ENCODE measurements at places on chromosomes 12 and 14.

- DNase-seq: no peak
Observed at GRCh38 chr12:118219772-118220171, 83.8 kb downstream of the PEBP1 start.

- no peak for DNase-seq
Observed at GRCh38 chr12:68367903-68368302, 35.7 kb upstream of the MDM1 start.

DNA sequence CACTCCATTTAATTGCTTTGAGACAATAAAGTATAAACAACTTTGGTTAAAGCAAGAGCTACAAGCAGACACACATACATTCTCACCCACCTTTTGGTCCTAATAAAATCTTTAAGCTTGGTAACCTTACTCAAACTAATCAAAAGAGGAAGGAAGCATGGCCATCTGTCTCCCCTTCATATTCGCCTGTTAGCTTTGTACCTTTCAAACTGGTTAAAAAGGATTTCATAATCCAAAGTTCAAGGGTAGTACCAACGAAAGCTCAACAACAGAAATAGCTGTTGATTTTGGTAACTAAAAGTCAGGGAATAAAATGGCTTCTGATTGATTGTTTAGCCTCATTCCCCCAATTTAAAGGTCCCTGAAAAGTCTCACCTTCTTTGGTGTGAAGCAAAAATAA lies 456.9 kb downstream of the BCAT1 start:
- DNase-seq: no peak

- no peak for DNase-seq
Observed at GRCh38 chr14:73700325-73700724, 13.9 kb downstream of the PNMA1 start.

DNA sequence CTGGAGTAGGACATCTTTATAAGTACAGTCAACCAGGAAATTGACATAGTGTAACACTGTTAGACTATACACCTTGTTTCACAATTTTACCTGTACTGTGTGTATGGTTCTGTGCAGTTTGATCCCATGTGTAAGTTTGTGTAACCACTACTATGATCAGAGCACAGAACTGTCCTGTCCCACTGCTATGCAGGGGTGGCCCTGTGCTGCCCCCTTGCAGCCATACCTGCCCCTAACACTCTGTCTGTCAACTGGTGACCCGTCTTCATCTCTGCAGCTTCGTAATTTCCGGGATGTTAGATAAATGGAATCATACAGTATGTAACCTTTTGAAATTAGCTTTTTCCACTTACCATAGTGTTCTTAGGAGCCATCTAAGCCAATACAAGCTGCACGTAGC lies 58.7 kb upstream of the RD3L start:
- no peak for DNase-seq

DNA sequence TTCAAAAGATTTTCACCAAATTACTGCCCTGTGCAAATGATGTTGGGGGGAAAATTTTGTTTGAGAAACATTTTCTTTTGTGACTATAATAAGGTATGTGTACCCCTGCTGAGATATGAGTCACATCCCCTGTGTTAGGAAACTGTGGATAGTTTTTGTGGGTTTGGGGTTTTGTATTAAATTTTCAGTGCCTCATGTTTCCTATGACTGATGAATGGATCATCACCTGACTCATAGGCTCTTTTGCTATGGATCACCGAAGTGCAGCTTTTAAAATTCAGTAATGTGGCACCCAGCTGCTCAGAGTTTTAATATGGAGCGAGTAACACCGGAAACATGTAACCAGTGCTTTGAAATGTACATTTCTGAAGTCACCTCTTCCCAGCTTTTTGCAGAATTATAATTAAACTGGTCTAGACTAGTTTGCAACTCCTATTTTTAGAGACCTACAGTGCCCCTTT lies 167.4 kb upstream of the HMGA2 start:
- DNase-seq: no peak

GRCh38 chr12:106956048-106956578 lies 406 bp downstream of the TMEM263 start:
- DNase-seq: peak; percentile 43

- DNase-seq: no peak
Observed at GRCh38 chr14:99441157-99441870, 39.3 kb downstream of the SETD3 start.

- no peak for DNase-seq
Observed at GRCh38 chr12:118371321-118372282, 1.1 kb downstream of the TAOK3 start.

DNA sequence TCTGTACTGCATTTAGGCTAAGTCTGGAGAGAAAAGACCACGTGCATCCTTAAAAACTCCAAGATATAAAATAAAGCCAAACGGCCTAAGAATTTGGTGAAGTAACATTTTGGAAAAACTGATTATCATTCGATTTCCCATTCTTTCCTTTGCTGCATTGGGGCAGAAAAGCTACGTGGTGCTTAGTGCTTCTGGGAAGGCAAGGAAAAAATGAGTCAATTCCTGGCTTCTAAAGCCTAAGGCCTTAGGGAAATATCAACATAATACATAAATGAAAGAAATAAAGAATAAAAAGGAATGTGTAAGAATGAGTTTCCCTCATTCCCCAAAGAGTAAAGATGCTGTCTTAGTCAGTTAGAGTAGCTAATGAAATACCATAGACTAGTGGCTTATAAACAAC lies 520.5 kb downstream of the GLT1D1 start:
- no peak for DNase-seq

DNA sequence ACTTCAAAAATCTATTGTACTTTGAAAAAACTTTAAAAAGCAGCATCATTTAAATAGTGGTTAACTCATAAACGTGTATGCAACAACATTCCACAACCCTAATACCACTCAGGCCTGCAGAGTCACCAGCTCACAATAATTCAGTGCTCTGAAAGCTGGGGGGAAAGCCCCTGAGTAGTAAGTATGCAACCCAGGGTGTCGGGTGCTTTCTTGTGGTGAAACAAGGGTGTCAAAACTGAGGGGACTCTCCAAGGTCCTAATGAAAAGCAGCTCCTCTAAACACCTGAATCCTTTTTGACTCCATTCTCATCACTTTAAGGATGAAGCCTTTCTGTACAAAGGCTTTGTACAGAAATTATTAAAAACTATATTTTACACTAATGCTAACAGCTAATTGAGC lies 33.7 kb downstream of the FGFR1OP2 start:
- no peak for DNase-seq

- DNase-seq: no peak
Observed at GRCh38 chr14:86708846-86709339, 1178.9 kb downstream of the FLRT2 start.

DNA sequence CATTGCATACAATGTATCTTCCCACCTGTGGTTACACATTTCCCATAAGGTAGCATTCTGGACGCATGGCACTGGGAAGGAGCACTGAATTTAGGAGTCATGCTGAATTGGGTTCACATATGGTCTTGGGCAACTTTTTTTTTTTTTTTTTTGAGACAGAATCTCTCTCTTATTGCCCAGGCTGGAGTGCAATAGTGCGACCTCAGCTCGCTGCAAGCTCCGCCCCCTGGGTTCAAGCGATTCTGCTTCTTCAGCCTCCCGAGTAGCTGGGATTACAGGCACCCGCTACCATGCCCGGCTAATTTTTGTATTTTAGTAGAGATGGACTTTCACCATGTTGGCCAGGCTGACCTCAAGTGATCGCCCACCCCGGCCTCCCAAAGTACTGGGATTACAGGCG lies 13.3 kb downstream of the DIP2B start:
- DNase-seq: no peak

- DNase-seq: no peak
Observed at GRCh38 chr14:103418481-103418818, 33.2 kb downstream of the MARK3 start.

- DNase-seq: no peak
Observed at GRCh38 chr14:99124482-99125105, 147.4 kb downstream of the BCL11B start.

- DNase-seq: no peak
Observed at GRCh38 chr14:101495827-101496775, 65.2 kb upstream of the DIO3 start.

DNA sequence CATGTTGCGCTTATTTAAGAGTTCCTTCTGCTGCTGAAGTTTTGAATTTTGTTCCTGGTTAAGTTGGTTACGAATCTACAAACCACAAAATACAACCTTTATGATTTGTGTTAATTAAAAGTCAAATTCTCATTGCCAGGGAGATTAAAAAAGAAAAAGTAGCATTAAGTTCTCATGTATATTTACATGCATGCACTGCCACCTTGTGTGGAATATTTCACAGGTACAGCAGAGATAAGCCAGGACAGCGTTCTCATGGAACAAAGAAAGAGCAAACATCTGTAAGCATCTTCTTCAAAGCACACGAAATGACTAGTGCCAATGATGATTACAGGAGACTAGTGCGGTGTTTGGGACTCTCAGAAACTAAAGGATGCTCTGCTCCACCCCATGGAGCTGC lies 34.2 kb downstream of the ZFYVE21 start:
- DNase-seq: no peak

GRCh38 chr14:28515571-28515970 lies 251.0 kb upstream of the FOXG1 start:
- DNase-seq: no peak

- peak; percentile 66 for DNase-seq
Observed at GRCh38 chr14:91573894-91574837, 64.1 kb upstream of the PPP4R3A start.

DNA sequence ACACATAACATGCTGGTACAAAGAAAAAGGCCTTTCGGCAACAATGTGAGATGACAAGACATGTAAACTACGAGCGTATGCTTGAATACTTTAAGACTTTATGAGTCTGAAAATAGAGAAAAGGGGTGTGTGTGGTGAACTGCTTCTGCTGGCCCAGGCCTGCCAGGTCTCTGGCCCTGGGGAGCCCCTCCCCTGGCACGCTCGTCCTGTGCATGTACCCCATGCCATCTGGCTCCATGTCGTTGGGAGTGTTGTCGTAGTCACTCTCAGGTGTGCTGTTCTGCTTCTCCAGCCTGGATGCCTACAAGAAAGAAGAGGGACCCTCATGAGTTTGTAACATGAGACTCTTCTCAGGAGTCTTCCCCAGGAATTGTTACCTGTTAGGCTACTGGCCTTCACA lies 38.9 kb downstream of the TCHP start:
- DNase-seq: no peak

GRCh38 chr12:44574586-44574985 lies 301.5 kb downstream of the NELL2 start:
- DNase-seq: no peak

GRCh38 chr12:9066183-9066623 lies 49.5 kb downstream of the A2M start:
- no peak for DNase-seq

GRCh38 chr12:54390668-54391551 lies 6.4 kb upstream of the ZNF385A start:
- no peak for DNase-seq

DNA sequence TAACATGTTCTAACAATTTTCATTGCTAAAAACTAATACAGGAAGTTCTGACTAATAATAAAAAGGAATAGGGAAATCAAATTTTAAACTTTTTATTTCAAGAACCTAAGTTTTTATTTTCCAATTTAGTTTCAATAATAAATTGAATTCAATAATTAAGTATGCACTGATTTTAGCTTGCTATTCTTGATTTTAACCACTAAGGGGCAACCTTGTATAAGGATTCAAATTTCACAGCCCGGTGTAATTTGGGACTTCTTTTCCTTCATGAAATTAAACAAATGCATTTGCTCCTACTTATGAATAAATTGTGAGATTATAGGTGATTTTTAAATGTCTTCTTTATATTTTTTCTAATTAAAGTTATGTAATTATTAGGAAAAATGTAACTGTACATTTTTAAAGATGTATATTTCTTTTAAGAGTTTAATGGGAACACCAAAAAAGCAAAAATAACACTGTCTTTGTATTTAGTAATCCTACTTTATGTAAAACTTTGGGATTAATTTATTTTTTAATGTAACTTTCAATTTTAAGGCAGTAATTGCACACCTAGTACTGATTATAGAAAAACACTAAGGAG lies 241.4 kb upstream of the PDZRN4 start:
- no peak for DNase-seq

GRCh38 chr12:121916719-121917118 lies 1.7 kb upstream of the CFAP251 start:
- DNase-seq: no peak

DNA sequence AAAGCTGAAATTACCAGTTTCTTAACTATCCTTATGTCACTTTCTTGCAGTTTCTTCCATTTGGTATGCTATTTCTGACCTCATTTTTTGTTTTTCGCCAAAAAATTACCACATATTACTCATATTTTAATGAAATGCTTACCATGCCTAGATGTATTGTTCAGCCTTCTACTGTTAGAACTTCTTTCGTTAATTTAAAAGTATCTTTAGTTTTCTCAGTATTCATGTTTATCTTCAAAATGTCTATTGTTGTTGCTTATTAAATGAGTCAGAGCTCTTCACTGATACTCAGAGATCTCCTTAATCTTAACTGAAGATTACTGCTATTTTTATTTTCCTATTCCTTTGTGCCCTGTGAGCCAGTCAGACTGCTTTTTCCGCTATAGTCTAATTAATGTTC lies 20.5 kb downstream of the RAP1B start:
- DNase-seq: no peak

- no peak for DNase-seq
Observed at GRCh38 chr14:103125098-103126070, 2.1 kb downstream of the TNFAIP2 start.

DNA sequence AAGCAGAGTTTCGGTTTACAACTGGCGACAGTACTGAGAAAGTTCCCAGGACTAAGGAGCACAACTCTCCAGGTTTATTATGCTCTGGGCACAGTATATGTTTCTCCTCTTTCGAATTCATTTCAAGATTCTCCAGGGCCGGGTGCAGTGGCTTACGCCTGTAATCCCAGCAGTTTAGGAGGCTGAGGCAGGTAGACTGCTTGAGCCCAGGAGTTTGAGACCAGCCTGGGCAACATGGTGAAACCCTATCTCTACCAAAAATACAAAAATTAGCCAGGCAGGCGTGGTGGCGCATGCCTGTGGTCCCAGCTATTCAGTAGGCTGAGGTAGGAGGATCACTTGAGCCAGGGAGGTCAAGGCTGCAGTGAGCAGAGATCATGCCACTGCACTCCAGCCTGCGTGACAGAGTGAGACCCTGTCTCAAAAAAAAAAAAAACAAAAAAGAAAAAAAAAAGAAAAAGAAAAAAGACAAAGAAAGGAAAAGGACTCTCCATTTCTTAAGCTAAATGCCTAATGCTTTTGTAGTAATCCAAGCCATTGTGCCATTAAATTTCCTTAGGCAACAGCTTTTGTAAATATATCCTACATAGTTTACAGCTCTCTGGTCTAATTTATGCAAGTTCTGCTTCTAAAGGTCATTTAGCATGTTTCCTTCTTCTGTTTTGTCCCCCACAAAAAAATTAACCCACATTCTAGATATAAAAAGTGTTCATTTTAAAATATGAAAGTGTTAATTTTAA lies 34.8 kb downstream of the ATL1 start:
- no peak for DNase-seq

- no peak for DNase-seq
Observed at GRCh38 chr12:112353393-112353792, 28.8 kb downstream of the HECTD4 start.

DNA sequence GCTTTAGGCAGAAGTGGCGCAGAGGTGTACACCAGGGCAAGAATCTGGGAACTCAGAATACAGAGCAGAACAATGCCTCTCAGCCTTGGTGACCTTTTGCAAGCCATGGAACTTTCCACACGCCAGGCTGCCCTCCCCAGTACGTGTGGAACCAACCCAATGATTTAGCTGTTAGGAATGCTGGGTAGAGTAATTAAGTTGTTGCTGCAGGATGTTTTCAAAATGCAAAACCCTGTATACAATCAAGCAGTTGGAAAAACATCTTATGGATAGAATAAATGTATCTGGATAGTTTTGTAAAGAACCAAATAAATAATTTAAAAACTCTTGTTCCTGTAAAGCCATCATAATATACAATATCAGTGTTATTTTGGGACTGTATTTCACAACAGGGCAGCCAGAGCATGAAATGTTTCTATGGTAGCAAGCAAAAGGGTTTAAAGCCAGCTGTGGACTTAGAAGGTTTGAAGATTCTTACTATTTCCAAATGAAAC lies 19.4 kb downstream of the PPP1R36 start:
- no peak for DNase-seq
